ENCODE measurements at places on chromosomes 12 and 14. TPM values are rescaled to one million over a fixed set of nuclear protein-coding genes. Genes with fewer than 3 reads are reported as not detected.

The OR6C2 gene
- not detected for total RNA-seq

The POTEM gene
- total RNA-seq, result not detected

DNA sequence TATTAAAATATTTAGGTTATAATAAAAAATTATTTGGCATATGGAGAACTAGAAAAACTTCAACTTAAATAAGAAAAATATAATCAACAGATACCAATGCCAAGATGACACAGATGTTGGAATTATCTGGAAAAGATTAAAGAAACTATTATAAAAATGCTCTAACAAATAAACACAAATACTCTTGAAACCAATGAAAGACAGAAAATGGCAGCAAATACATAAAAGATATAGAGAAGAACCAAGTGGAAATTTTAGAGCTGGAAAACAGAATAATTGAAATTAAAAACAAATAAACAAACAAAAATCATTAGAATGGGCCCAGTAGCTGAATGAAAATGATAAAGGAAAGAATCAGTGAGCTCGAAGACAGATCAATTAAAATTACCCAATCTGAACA lies 5.1 kb upstream of the NELL2 start:
- H3K4me3 ChIP-seq, result no peak overlapping the region
- H3K27me3 ChIP-seq, result no peaks in the 10 kb centered on the region
- no peak overlapping the region for H3K27ac ChIP-seq
- DNase-seq, result no peak
- H3K4me1 ChIP-seq, result peaks cover 9% of the 10 kb centered on the region

GRCh38 chr12:52800259-52800917 lies 4.5 kb upstream of the KRT3 start:
- no peaks in the 10 kb centered on the region for H3K36me3 ChIP-seq
- no peak for DNase-seq
- peaks cover 9% of the 10 kb centered on the region for H3K4me1 ChIP-seq
- no peaks in the 10 kb centered on the region for H3K27me3 ChIP-seq
- H3K27ac ChIP-seq, result no peak overlapping the region

GRCh38 chr12:131357185-131357747 lies 353.6 kb upstream of the SFSWAP start:
- H3K27ac ChIP-seq, result no peak overlapping the region
- no peaks in the 10 kb centered on the region for H3K27me3 ChIP-seq
- H3K4me1 ChIP-seq, result peaks cover 5% of the 10 kb centered on the region
- DNase-seq, result no peak
- no peak overlapping the region for H3K4me3 ChIP-seq

GRCh38 chr14:77181603-77182437 lies at the start of gene TMEM63C:
TSS of gene TMEM63C (plus strand) at chr14:77181798. CDS start at chr14:77218814, 37,016 bp downstream.
- DNase-seq, result peak; percentile 52
- H3K4me1 ChIP-seq, result peaks cover 19% of the 10 kb centered on the region
- H3K27me3 ChIP-seq, result no peaks in the 10 kb centered on the region
- no peaks in the 10 kb centered on the region for H3K36me3 ChIP-seq

DNA sequence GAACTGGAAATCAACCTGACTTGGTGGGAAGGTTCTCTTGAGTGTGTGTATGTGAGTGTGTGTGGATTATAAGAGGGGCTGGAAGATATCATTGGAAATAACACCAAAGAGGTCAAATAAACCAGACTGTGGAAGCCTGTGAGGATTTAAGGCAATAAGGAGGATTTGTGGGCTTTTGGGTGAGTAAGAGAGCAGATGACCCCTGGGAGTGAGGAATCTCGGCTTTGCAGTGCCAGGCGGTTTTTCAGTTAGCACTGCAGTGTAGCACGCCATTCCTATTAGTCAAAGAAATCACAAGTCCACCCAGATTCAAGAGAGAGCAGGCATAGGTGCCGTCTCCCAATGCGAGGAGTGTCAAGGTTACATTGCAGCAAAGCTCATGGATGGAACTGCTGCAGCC lies 63.3 kb downstream of the CALM1 start:
- no peaks in the 10 kb centered on the region for H3K4me1 ChIP-seq
- no peak overlapping the region for H3K4me3 ChIP-seq
- DNase-seq, result no peak
- H3K27ac ChIP-seq, result no peak overlapping the region
- no peaks in the 10 kb centered on the region for H3K36me3 ChIP-seq
- H3K27me3 ChIP-seq, result no peaks in the 10 kb centered on the region

GRCh38 chr12:114411071-114411837 lies 5.3 kb upstream of the TBX5 start:
- no peak overlapping the region for H3K4me3 ChIP-seq
- peaks cover 13% of the 10 kb centered on the region for H3K4me1 ChIP-seq
- no peak overlapping the region for H3K27ac ChIP-seq

GRCh38 chr12:6426882-6427671 lies 17.7 kb upstream of the CD27 start:
- H3K27ac ChIP-seq, result no peak overlapping the region
- H3K4me1 ChIP-seq, result peaks cover 16% of the 10 kb centered on the region
- DNase-seq, result no peak
- no peaks in the 10 kb centered on the region for H3K36me3 ChIP-seq
- no peaks in the 10 kb centered on the region for H3K27me3 ChIP-seq

DNA sequence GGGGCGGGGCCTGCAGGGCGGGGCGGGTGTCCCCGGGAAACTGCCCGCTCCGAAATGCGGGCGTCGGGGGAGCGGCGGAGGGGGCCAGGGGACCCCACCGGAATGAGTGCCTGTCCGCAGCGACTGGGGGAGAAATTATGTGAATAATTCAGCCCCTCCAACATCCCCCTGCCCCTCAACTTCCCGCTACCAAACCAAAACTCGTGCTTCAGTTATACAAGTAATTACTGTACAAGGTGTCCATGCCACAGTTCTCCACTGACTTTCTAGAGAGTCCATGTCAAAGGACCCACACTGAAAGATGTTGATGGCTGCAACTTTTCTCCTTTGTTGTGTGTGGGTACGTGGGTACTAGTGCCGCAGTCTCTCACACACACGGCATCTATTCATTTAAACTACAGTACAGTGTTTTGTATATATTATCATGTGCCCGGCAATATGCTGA lies 414 bp upstream of the CDK17 start:
- peaks cover 22% of the 10 kb centered on the region for H3K4me1 ChIP-seq
- peak overlapping the region; percentile 51 for H3K4me3 ChIP-seq

GRCh38 chr14:55556929-55557623 lies 22.9 kb upstream of the KTN1 start:
- H3K36me3 ChIP-seq, result no peaks in the 10 kb centered on the region
- H3K27me3 ChIP-seq, result no peaks in the 10 kb centered on the region
- no peak overlapping the region for H3K4me3 ChIP-seq

Data from body of pancreas (tissue), 4 donors.